CD4-positive, alpha-beta memory T cell (primary cell): ENCODE measurements at places on chromosomes 6 and 20. TPM values are rescaled to one million over a fixed set of nuclear protein-coding genes. Genes with fewer than 3 reads are reported as not detected.

Gene PTPRT
- total RNA-seq: not detected

Gene SAMD10
- 7.5 TPM for total RNA-seq

Gene ENPP4
- 10.9 TPM for total RNA-seq

Gene HLA-DQB1
- 6.3 TPM for total RNA-seq

Gene EFCAB8
- total RNA-seq: 1.5 TPM

Gene TMEM217
- not detected for total RNA-seq

Gene GJA1
- total RNA-seq: not detected

Gene SRSF12
- total RNA-seq: not detected

GRCh38 chr20:45318386-45318939, 10.4 kb upstream of the MATN4 start:
- peaks cover 29% of the 10 kb centered on the region for H3K4me1 ChIP-seq
- H3K36me3 ChIP-seq: no peaks in the 10 kb centered on the region
- no peaks in the 10 kb centered on the region for H3K27me3 ChIP-seq
- H3K27ac ChIP-seq: no peak overlapping the region

DNA sequence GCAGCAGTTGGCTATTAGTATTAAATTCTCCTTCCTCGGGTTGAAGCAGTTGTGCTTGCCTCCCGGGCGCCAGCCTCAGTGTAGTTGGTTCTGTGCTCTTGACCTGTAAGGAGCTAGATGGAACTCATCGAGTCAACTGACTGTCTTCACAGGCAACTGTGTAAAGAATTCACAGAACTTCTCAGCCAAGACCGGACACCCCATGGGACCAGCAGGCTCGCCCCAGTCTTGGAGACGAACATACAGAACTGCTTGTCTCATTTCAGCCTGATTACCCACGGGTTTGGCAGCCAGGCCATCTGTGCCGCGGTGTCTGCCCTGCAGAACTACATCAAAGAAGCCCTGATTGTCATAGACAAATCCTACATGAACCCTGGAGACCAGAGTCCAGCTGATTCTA, 8.5 kb downstream of the TFAP2C start:
- no peak overlapping the region for H3K4me3 ChIP-seq
- H3K36me3 ChIP-seq: no peaks in the 10 kb centered on the region
- peaks cover 7% of the 10 kb centered on the region for H3K27me3 ChIP-seq
- H3K27ac ChIP-seq: no peak overlapping the region
- no peaks in the 10 kb centered on the region for H3K4me1 ChIP-seq

- H3K4me1 ChIP-seq: no peaks in the 10 kb centered on the region
- H3K27me3 ChIP-seq: no peaks in the 10 kb centered on the region
- no peak for DNase-seq
- no peak overlapping the region for H3K4me3 ChIP-seq
- no peak overlapping the region for H3K27ac ChIP-seq
These were observed 50.9 kb upstream of the KIF16B start for GRCh38 chr20:16624106-16624505.

DNA sequence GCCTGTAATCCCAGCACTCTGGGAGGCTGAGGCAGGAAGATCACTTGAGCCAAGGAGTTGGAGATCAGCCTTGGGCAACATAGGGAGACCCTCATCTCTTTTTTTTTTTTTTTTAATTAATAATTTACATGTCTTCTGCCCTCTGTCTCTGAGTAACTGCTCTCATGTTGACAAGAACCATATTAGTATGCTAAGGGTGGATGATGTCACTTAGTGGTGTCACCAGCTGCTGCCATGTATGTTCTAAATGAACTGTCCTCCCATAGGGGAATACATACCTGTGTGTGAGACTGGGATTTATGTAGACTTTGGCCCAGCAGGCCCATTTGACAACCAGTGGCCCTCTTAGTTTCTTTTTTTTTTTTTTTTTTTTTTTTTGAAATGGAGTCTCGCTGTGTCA, 65.6 kb downstream of the SCAND1 start:
- H3K4me3 ChIP-seq: no peak overlapping the region
- H3K27ac ChIP-seq: no peak overlapping the region
- DNase-seq: no peak

DNA sequence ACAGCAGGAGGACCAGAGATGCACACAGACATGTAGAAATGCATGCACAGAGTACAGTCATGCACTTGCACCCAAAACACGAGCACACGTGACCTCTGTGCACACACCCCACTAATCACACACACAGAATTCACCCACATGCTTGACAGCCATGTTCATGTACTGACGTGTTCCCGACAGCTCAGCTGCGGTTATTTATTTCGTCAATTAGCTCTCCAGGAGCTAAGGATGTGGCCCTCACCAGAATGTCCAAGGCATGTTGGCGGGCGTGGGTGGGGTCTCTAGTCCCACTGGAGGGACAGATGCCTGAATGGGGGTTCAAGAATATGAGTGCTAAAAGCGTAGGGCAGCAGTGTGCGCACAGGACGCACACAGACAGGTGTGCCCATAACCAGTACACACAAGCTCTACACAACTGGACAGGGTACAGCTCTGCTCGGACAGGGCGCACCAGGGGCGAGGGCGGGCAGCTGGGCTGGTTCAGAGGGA, 571 bp upstream of the PRPF6 start:
- peaks cover 54% of the 10 kb centered on the region for H3K4me1 ChIP-seq
- H3K27ac ChIP-seq: peak overlapping the region; percentile 69
- peak overlapping the region; percentile 67 for H3K4me3 ChIP-seq
- H3K27me3 ChIP-seq: no peaks in the 10 kb centered on the region
- peak; percentile 76 for DNase-seq
- peaks cover 25% of the 10 kb centered on the region for H3K36me3 ChIP-seq

DNA sequence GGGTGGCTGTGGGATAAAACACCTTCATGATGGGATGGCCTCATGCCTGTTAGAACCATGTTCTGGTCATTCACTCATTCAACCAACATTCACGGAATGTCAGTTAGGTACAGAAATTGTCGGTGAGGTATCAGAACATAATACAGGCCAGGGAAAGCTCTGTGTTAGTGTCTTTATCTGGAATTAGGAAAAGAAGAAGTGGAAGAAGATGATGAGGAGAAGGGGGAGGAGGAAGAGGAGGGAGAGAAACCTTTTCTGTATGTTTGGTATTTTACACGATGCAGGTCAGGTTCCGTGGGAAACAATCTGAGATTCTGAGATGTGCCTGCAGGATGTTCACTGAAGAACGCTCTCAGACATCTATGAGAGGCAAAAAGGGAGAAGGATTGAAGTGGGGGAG, 5.6 kb downstream of the ADTRP start:
- no peaks in the 10 kb centered on the region for H3K36me3 ChIP-seq
- no peak overlapping the region for H3K4me3 ChIP-seq
- H3K4me1 ChIP-seq: no peaks in the 10 kb centered on the region
- H3K27me3 ChIP-seq: no peaks in the 10 kb centered on the region

GRCh38 chr6:160273750-160274149, 15.1 kb upstream of the SLC22A2 start:
- H3K27me3 ChIP-seq: no peaks in the 10 kb centered on the region
- no peaks in the 10 kb centered on the region for H3K36me3 ChIP-seq
- H3K4me3 ChIP-seq: no peak overlapping the region
- no peak for DNase-seq

DNA sequence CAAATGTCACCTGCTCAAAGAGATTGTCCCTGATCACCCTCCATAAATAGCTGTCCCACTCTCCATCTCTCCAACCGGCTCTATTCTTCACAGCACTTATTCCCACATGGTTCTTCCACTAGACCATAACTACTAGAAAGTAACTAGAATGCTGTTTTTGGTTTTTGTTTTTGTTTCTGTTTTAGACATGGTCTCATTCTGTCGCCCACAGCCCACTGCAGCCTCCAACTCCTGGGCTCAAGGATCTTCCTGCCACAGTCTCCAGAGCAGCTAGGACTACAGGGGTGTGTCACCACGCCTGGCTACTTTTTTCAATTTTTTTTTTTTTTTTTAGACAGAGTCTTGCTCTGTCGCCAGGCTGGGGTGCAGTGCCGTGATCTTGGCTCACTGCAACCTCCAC, 12.2 kb downstream of the MMP24 start:
- no peaks in the 10 kb centered on the region for H3K4me1 ChIP-seq
- H3K4me3 ChIP-seq: no peak overlapping the region
- no peaks in the 10 kb centered on the region for H3K36me3 ChIP-seq
- no peak overlapping the region for H3K27ac ChIP-seq
- no peaks in the 10 kb centered on the region for H3K27me3 ChIP-seq

GRCh38 chr20:17993546-17993945, 24.7 kb downstream of the MGME1 start:
- no peaks in the 10 kb centered on the region for H3K27me3 ChIP-seq
- DNase-seq: no peak
- no peak overlapping the region for H3K27ac ChIP-seq
- H3K4me3 ChIP-seq: no peak overlapping the region
- H3K4me1 ChIP-seq: peaks cover 18% of the 10 kb centered on the region

DNA sequence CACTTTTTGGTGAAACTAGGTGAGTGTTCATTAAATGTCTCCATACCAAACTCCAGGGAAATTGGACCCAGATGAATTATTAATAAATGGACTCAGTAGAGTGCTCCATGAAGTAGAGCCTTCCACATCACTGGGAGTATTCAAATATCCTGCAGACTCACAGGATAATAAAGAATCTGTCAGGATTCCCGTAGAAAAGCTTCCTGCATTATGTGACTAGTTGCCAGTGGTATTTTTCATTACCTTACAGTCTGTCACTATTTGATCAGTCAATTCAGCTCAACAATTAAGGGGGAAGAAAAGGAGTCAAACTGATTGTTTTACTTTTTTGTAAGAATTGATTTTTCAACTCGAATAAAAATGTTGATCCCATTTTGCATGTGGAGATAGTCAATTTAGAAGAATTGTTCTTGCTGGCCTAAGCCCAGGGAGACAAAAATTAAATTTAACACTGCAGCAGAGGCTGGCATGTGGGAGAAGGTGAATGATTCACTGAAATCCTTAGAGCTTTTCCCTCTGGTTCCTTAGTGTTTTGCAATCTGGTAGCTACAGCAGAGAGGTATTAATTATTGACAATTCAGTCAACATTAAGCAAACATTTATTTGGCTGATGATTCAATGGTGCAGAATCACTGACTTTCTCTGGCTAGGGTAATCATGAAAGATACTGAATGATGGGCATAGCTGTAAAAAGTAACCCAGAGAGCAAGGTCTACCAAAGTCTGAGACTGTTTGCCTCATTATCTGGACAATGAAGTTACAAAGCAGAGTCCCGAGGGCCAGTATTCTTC, 442.4 kb downstream of the CD83 start:
- H3K4me3 ChIP-seq: no peak overlapping the region
- no peaks in the 10 kb centered on the region for H3K27me3 ChIP-seq
- no peak overlapping the region for H3K27ac ChIP-seq
- no peaks in the 10 kb centered on the region for H3K4me1 ChIP-seq
- no peak for DNase-seq

DNA sequence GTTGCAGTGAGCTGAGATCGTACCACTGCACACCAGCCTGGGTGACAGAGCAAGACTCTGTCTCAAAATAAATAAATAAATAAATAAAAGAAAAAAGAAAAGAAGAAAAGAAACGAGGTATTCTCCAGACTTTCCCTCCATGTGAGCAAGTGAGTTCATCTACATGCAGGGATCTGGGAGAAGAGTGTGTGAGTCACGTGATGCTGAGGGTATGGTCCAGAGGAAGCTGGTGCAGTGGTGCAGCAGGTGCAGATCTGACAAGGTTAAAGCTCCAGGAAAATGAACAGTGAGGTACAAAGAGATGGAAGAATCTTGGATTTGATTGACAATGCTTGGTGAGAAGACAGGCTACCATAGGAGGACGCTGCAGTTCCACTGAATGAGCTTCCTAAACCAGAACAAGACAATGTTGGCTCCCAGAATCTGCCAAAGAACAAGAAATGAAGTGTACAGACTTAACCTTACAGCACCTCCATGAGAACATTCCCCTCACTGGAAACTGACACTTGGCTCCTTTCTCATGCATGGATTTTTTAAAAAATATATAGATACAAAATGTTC, 79.5 kb upstream of the BTBD3 start:
- H3K4me3 ChIP-seq: no peak overlapping the region
- DNase-seq: no peak
- no peaks in the 10 kb centered on the region for H3K4me1 ChIP-seq
- H3K36me3 ChIP-seq: no peaks in the 10 kb centered on the region
- H3K27ac ChIP-seq: no peak overlapping the region

- H3K36me3 ChIP-seq: no peaks in the 10 kb centered on the region
- H3K27me3 ChIP-seq: no peaks in the 10 kb centered on the region
- no peak for DNase-seq
- no peaks in the 10 kb centered on the region for H3K4me1 ChIP-seq
- no peak overlapping the region for H3K4me3 ChIP-seq
These were observed 273.8 kb upstream of the AGPAT4 start for GRCh38 chr6:161547617-161548016.

DNA sequence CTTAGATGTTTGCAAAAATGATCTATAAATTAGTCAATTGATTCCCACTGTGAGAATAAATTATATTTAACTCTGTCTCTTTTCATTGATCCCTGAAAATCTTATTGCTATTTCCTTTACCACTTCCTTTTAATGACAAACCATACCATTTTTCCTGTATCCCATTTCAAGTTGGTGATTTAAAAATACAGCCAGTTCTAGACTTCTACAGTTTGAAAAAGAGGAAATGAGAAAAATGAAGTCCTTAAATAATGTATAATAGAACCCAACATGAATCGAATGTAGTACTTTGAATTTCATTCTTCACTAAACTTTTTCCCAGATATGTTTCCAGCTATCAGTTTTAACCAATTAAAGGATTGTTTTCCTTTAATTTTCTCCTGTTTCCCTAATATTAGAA, 29.5 kb upstream of the SDHAF4 start:
- H3K27ac ChIP-seq: no peak overlapping the region
- DNase-seq: no peak
- no peaks in the 10 kb centered on the region for H3K27me3 ChIP-seq
- H3K4me3 ChIP-seq: no peak overlapping the region

- H3K4me1 ChIP-seq: no peaks in the 10 kb centered on the region
- H3K4me3 ChIP-seq: no peak overlapping the region
- H3K27me3 ChIP-seq: no peaks in the 10 kb centered on the region
- no peaks in the 10 kb centered on the region for H3K36me3 ChIP-seq
- no peak for DNase-seq
- no peak overlapping the region for H3K27ac ChIP-seq
These were observed 50.7 kb downstream of the LRFN2 start for GRCh38 chr6:40536442-40536841.

DNA sequence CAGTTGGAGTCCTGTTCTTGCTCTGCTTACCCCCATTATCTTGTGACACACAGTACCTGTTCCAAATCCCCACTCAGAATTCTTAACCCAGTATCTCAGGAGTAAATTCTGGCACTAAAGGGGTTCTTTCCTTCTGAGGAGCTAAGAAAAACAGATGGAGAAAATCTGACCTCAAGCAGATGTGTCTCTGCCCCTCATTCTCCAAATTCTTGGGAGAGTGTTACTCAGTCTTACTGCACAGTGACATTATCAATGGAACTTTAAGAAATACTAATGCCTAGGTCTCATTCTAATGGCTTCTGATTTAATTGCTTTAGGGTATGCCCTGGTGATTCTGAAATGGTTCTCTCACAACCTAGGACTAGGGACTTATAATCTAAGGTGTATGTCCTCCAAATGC, 40.6 kb upstream of the PTPRK start:
- H3K4me3 ChIP-seq: no peak overlapping the region
- no peaks in the 10 kb centered on the region for H3K27me3 ChIP-seq
- no peak overlapping the region for H3K27ac ChIP-seq
- H3K4me1 ChIP-seq: no peaks in the 10 kb centered on the region
